ACHN (cell line): ENCODE measurements at places on chromosomes 6 and 20.

GRCh38 chr6:39451831-39452230, 129.3 kb upstream of the KCNK16 start:
- DNase-seq: peak; percentile 8

DNA sequence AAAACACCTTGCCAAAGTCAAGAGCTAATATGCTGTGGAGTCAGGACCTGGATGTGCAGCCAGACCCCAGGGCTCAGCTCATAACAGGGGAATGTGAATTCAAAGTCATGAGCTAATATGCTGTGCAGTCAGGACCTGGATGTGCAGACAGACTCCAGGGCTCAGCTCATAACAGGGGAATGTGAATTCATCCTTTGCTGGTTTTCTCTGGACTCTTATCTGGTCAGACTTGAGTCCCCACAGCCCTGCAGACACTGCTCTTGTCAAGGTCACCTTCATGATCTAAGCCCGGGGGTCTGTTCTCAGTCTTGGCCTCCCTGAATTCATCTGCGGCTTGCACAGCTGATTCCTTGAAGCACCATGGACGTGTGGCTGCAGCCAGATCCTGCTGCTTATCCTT, 19.2 kb upstream of the GGTLC1 start:
- DNase-seq: no peak

- DNase-seq: no peak
These were observed 127.8 kb upstream of the MAP3K4 start for GRCh38 chr6:160863782-160864181.

GRCh38 chr6:11732036-11732631, 46.5 kb downstream of the ADTRP start:
- no peak for DNase-seq

DNA sequence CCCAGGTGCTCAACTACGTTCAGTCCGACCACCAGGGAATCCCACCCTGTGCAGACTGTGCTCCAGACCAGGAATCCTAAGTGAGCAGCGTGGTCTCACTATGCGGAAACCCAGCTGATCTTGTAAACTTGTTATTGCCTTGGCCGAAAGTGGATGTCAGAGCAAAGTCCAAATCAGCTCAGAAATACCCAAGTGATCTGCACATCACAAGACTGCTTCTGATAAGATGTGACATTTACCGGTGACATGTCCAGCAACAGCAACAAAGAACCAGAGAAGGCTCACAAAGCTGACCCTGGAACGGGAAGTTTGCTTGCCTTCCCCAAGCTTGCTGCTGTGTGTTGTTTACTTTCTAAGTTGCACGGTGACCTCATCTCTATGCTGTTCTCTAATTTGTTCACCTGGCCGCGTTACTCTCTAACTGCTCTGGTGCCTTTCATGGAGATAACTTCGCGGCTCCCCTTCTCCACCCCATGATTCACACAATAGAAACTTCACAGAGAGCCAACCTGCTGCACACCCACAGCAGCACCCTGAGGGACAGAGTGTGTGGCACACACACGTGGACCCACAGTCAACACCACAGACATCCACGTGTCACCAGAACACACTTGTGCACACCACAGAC, 1.7 kb downstream of the BNIP5 start:
- DNase-seq: no peak

DNA sequence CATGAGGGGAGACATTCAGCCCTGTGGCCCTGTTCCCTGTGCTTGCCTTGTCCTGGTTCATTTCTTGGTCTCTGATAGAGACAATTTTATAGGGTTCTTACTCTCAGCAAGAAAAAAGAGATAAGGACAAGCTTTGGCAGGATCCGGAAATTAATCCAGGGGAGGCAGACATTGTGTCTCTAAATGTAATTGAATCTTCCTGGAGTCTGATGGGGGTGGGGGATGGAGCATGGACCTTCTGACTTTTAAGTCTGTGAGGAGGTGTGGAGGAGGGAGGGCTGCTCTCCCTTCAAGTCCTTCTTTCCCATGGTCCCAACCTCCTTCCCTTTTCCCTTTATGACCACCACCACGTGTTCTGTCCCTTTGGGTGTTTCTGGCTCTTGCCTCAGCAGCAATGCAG, 512.7 kb downstream of the DHX35 start:
- no peak for DNase-seq

- peak; percentile 3 for DNase-seq
These were observed 94.6 kb downstream of the TIAM2 start for GRCh38 chr6:155089746-155090145.

- DNase-seq: peak; percentile 35
These were observed 240.9 kb upstream of the BTBD3 start for GRCh38 chr20:11676630-11677287.

GRCh38 chr6:155779456-155779855, 323.8 kb upstream of the NOX3 start:
- DNase-seq: no peak

GRCh38 chr6:167510648-167511047, 185.8 kb downstream of the TTLL2 start:
- no peak for DNase-seq

DNA sequence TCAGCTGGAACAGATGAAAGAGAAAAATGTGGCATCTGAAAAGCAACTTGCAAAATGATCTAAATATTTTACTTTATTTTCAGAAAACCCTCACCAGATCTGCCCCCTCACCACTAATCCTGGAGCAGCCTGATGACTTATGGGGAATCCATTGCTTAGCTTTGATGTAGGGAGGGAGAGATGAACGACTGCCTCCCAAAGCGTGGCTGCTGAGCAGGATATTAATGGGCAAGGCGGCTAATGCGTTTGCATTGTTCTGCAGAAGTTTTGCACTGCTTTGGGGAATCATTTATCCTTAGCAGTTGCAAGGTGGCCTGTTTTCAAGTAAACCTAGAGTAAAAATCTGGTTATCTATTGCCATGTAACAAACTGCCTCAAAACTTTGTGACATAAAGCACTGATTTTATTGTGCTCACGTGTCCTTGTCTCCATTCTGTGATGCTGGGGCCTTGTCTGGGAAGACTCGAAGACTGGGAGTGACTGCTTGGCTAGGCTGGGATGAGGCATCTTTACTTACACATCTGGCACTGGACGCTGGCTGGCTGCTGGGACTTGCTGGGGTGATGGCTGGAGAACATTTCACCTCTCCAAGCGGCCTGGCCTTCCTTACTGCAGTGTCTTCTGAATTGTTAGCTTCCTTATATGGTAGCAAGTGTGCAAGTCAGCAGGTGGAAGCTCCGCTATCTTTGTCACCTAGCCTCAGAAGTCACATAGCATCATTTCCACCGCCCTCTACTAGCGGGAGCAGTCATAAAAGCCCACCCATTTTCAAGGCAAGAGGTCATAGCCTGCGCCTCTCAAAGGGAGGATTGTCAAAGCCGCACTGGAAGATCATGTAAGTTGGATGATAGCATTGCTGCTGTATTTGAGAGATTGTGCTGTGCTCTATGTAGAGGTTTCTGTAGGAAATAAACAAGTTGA, 313.2 kb downstream of the NRN1 start:
- DNase-seq: no peak

DNA sequence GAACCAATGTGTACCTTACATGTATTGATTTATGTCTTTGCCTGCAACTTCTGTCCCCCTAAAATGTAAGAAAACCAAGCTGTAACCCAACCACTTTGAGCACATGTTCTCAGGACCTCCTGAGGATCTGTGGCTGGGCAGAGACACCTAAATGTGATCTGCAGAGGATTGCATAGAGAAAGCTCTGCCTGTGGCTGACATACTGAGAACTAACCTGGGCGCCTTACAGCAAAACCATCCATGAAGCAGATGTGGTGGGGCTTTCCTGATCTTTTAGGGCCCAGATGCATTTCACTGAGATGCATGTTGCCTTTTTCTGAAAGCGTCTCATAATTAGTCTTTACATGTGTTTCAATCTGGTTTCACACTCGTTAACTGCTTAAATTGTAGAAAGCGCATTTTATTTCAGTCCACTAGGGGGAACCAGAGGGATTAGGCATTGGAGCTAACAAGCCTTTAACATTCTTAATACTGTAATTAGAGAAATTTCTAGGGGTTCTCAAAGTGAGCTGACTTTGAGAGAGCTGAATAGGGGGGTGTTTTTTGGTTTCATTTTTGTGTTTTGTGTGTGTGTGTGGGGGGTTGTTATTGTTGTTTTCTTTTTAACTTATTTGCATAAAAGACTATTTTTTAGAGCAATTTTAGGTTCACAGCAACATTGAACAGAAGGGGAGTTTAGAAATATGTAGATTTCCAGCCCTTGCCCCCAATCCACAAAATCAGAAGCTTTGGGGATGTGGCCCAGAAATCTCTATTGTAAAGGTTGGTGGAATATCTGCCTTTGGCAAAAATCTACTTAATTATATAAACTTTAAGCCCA, 50.9 kb upstream of the FAM184A start:
- DNase-seq: peak; percentile 64

DNA sequence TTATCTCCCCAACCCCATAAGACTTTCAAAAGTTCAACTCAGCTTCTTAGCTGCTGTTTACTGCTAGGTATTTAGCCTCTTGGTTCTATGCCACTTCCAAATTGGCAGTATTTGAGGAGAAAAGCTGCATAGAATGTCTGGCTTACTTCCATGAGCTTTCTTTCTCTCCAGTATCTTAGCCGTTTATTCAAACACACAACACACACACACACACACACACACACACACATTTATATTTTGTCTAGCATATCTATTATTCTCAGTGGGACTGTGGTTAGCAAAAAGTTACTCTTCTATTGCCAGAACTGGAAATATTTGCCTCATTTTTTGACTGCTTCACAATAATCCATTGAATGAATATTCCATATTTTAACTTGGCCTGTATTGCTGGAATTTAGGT, 634.2 kb upstream of the IMPG1 start:
- DNase-seq: no peak

- DNase-seq: no peak
These were observed 2.1 kb downstream of the ZMYND8 start for GRCh38 chr20:47354464-47354713.
